ENCODE measurements at places on chromosomes 7 and 10.

GRCh38 chr7:2109936-2110609 lies 122.7 kb downstream of the MAD1L1 start:
- peak; percentile 69 for DNase-seq

DNA sequence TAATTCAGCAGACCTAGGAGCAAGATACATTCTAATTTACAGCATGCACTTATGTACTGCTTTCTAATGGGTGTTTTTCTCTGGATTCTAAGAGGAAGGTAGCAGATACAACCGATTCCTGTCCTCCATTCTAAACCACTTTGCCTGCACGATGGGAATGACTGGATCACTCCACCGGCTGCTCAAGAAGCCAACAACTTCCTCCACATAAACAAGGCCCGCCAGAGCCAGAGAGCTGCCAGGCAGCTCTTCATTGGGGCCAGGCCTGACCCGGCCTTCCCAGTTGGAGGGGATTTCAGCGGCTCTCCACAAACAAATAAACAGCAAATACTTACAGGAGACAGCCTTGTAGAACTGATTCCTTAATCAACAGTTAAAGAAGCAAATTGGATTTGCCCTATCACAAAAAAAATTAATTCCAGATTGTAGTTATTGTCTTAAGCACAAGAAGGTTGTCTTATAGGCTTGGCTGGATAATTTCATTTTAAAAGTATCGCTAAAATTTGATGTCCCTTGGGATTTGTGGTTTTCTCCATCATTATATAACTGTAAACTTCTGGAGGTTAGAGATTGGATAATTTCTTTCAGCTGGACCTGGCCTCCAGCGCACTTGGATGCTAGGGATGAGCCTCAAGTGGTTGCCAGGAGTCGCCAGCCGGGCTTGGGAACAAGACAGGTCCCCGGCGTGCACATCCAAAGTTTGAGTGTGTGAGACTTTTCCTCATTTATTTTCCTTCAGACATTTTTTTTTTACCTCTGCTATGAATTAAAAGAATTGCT lies 20.9 kb downstream of the EBF3 start:
- no peak for DNase-seq

GRCh38 chr7:5699467-5700384 lies 81.7 kb downstream of the RNF216 start:
- no peak for DNase-seq

- DNase-seq: no peak
These were observed 33.1 kb downstream of the ZMIZ1 start for GRCh38 chr10:79101560-79102497.

DNA sequence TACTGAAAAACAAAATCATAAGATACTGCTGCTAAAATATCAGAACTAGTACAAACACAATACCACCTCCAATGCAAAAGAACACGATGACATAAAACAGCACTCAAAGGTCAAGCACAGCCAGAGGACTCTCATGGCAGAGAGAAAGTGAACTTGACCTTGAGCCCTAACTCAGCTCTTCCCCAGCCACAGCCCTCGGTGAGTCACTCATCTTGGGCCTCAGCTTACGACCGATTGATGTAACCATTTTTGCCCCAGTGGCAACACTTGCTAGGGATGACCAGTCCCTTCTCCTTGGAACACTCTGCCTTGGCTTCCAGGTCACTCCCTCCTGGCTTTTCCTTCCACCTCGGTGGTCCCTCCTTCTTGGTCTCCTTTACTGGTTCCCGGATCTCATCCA lies 77.8 kb downstream of the JAZF1 start:
- no peak for DNase-seq

GRCh38 chr7:5867060-5867459 lies 13.5 kb upstream of the OCM start:
- no peak for DNase-seq

GRCh38 chr7:132846086-132846485 lies 235.8 kb downstream of the CHCHD3 start:
- DNase-seq: no peak

DNA sequence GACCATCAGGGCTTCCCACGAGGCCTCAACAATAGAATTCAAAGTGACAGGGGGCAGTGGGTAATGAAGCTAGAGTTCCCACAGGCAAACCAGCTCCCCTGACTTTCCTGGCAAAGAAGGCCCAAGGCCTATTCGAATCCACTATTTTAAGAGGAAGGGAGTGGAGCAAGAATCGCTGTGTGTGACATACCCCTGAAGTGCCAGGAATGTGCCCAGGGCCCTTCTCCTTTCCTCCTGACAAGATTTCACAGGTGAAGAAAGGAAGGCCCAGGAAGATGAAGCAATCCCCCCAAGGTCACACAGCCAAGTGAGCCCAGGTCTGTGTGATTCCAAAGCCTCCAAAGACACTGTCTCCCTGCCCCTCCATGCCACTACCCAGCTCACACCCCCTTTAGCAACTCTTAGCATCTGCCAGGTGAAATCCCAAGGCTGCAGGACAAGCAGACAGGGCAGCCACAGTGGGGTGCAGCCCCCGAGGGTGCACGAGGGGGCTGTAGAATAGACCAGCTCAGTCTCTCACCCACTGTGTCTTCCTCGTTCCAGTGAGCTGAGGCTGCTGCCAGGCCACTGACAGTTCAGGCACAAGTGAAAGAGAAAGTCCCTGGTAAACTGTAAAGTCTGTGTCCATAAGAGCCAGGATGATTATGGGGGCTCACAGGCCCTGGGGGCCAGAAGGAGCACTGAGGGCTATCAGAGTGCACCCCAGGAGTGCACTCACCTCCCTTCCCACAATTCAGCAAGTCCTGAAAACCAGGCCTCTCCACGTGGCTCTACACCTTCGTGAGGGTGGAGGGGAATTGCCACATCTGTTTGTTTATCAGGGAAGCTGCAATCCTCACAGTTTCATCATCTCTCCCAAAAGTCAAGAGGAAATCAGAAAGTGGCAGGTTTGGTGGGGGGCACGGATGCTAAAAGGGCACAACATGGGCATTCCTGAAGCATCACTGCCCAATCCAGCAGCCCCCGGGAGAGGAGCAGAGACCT lies 70.8 kb upstream of the ZMIZ1 start:
- no peak for DNase-seq

DNA sequence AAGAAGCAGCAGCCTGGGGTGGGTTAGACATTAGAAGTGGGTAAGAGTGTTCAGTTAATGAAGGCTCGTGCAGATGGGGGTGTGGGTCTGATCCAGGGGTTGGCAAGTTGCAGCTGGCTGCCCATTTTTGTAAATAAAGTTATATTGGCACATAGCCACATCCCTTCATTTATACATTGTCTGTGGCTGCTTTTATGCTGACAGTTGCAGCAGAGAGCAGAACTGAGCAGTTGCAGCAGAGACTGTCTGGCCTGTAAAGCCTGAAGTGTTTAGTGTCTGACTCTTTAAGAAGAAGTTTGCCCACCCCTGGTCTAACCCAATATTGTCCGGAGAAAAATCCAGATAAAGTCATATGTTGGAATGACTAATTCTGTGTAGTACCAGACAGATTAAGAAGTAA lies 38.1 kb downstream of the GLRX3 start:
- no peak for DNase-seq

GRCh38 chr7:37516664-37517063 lies 68.0 kb upstream of the ELMO1 start:
- DNase-seq: no peak

GRCh38 chr7:142813226-142813625 lies 41.6 kb upstream of the EPHB6 start:
- DNase-seq: peak; percentile 19

DNA sequence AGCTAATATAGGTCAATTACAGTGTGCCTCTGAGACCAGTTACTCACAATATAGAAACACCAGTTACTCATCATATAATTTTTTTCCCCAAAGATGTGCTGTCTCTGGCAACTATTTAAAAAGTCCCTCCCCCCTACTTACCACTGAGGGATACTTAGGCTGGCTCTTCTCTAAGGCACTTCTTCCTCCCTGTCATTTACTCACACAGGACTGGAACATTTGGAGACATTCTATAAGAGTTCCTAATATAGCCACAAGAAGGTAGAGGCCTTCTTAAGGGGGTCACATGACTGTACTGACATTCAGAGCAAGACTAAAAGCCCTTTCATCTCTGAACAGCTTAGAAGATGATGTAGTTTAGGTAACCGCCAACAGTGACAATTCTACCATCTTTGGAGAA lies 44.4 kb upstream of the SLIT1 start:
- no peak for DNase-seq

DNA sequence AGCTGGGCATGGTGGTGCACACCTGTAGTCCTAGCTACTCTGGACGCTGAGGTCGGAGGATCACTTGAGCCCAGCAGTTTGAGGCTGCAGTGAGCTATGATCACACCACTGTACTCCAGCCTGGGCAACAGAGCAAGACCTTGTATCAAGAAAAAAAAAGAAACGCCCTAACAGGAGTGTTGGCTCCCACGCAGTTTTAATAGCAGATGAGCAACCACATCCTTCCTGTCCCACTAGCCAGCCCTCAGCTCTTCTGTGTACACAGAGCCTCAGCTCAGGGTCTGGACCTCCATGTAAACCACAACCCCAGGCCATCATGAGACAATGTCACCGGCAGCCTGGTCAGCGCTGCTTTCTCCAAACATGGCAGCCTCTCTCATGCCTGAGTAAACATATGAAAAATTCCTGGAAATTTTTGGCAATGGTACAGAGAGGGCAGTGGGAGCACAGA lies 108.2 kb downstream of the PIP4K2A start:
- no peak for DNase-seq

GRCh38 chr7:109295158-109295557 lies 725.5 kb downstream of the DNAJB9 start:
- no peak for DNase-seq

GRCh38 chr7:47941136-47941844 lies 7.0 kb downstream of the PKD1L1 start:
- peak; percentile 73 for DNase-seq

GRCh38 chr10:132313865-132314264 lies 6.1 kb upstream of the STK32C start:
- no peak for DNase-seq

GRCh38 chr10:100977436-100977835 lies 8.1 kb downstream of the SEMA4G start:
- no peak for DNase-seq

- DNase-seq: no peak
These were observed 174.5 kb downstream of the DOCK4 start for GRCh38 chr7:112031689-112032088.

- no peak for DNase-seq
These were observed 31.7 kb upstream of the CDK14 start for GRCh38 chr7:90564455-90564854.

DNA sequence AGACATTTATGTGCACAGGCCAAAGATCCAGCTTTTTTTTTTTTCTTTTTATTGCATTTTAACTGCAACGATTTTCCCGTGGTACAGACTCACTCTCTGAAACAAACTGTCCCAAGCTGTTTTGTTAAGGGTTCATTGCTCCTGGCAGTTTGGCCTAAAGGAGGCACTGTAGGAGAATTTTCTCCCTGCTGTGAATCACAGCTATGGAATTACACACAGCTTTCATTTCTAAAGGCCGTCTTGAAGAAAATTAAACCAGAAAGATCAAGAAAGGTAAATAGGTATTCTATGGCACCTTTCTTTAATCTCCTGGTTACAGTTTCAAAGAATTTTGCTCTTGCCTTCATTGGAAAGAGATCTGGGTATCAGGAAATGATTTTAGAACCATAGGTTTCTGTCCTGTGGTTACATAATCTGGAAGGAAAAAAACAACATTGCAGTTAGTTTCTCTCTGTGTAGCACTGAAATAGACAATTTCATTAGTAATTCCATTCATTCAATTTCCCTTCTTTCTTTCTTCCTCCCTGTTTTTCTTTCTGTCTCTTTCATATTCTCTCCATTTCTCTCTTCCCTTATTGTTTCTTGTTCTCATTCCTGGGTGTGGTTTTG lies 51.2 kb downstream of the PDK4 start:
- peak; percentile 34 for DNase-seq

DNA sequence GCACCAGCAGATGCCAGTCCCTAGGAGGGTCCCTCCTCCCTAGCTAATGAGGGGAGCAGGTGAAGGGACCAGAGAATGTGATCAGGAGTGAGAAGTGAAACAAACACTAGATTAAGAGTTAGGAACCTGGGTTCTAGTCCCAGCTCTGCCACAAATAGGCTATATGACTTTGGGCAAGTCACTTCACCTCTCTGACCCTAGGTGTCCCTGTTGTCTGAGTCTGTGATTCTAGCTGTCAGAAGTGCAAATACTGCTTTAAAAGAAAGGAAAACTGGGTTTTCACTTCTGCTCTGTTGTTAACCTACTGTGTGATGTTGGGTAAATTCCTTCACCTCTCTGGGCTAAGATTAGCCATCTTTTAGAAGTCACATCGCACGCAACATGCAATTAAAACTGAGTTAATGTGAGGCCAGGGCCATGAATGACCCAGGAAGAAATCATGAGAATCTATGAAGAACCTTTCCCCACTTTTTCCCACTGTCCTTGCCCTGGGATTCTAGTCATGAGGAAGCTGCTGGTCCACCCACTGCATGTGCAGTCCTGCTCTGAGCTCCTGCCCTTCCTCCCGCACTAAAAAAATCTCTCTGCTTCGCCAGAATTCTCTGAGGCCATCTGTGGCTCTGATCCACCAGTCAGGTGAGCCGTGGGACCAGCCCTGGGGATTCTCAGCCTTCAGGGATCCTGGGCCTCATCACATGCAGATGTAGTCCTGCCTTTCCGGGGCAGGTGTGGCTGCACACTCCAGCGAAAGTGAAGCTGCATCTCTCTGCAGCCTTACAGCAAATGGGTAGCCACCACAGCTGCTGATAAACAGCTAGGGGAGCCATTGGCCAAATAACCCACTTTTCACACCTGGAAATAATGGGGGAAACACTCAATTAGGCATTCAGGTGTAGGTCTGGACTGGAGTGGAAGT lies 181.7 kb downstream of the PLXNA4 start:
- DNase-seq: no peak

GRCh38 chr7:90655566-90655965 lies 59.4 kb downstream of the CDK14 start:
- peak; percentile 71 for DNase-seq

- no peak for DNase-seq
These were observed 337.2 kb upstream of the CELF2 start for GRCh38 chr10:10680496-10680895.

DNA sequence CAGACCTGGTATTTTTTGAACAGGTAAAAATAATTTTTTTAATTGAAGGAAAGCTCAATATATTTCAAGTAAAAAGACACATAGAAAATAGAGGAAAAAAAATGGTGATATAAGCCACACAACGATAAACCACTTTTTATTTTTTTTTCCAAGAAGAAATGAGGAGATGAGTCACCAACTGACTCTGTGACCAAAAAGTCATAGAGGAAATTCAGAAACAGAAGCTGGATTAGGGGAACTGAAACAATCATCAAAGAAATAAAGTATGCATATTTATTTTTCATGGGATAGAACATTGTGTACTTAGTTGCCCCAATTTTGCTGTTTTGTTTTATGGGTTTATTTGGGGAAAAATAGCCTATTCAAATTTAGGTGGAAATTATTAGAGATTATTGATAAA lies 176.8 kb upstream of the AGR3 start:
- DNase-seq: no peak

GRCh38 chr7:50648570-50649169 lies 83.5 kb upstream of the DDC start:
- no peak for DNase-seq
